GM12865 (cell line): ENCODE measurements at places on chromosomes 1 and 21.
A peak's percentile ranks its signal among the peaks of the same experiment; 100 is the strongest.

GRCh38 chr1:110634455-110635311 is 28.5 kb upstream of the KCNA2 start:
- DNase-seq: peak; percentile 94

GRCh38 chr1:186054003-186054402 is 319.8 kb downstream of the HMCN1 start:
- DNase-seq: no peak

DNA sequence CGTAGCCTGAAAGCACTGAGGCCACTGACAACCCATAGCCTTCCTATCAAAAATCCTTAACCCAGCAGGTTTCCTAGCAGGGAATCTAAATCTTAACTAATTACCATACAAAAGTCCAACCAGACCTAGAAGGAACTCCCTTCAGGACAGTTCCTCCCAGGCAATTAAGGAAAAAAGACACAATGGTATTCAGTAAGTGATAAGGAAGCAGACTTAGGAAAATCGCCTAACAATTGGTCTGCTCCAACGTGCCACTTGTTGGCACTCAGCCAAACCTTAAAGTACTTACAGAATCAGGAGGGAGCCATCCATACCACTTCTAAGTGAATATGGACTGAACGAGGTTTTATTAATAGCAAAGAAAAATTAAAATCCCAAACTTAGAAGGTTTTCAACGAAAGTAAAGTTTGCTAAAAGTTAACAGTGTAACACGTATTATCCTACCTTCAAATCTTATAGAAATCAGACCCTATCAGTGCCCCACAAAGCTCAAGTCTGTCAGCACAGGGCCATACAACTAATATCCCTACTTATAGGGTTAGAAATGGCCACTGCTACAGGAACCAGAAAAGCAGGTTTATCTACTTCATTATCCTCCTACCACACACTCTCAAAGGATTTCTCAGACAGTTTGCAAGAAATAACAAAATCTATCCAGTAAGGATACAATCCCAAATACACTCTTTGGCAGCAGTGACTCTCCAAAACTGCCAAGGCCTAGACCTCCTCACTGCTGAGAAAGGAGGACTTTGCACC is 29.0 kb downstream of the SPATA6 start:
- DNase-seq: no peak

- DNase-seq: peak; percentile 84
Measured at GRCh38 chr1:111406321-111406768, 21.2 kb downstream of the OVGP1 start.

GRCh38 chr1:95018602-95019369 is 54.0 kb downstream of the ALG14 start:
- no peak for DNase-seq

- DNase-seq: no peak
Measured at GRCh38 chr1:162861101-162861500, at the start of gene CCDC190. Gene CCDC190, minus strand, starts transcription at chr1:162861175. Its CDS starts 1,529 bp downstream, at chr1:162859646.
